ENCODE measurements at places on chromosomes 3 and 15.

- DNase-seq = no peak
Measured at GRCh38 chr15:92429378-92430068, 35.8 kb downstream of the ST8SIA2 start.

- DNase-seq = no peak
Measured at GRCh38 chr15:65962187-65962586, 92.9 kb downstream of the RAB11A start.

- DNase-seq = peak; percentile 72
Measured at GRCh38 chr15:58182460-58183163, 44.4 kb downstream of the AQP9 start.

DNA sequence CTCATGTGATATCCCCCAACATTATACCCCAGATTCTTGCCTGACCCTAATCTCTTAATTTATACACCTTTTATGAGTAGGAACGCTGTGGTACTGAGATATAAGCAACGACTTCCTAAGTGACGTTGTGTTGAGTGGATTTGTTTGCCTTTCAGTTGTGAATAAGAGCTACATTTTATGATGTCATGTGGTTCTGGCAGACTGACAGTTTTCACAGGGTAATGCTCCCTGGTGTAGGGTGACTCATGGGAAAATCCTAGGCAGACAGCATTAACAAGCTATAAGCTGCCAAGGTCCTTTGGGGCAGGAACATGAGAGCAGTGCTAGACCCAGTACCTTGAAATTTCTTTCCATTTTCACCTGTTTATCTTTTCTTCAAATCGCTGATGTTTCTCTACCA lies 11.2 kb downstream of the C3orf52 start:
- DNase-seq = no peak

DNA sequence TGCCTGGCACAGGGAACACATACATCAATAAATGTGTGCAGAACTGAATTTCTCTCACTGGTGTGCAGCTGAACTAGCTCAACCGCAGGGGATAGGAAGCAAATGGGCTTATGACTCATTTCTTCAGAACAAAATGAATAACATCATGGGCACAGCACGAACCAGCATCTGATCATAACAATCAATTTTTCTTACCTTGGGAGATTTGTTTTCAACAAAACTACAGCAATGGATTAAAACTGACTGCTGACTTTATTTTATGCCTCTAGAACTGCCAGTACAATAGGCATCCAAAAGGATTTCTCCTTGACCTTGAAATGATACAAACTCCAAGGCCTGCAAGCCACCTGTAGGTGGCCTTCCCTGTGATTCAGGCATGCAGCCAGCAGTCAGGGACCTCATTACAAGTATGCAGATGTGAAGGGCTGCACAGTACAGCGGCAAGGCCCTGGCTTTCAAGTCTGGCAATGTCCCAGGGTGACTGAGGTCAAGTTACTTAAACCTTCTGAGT lies 26.1 kb downstream of the TAMM41 start:
- DNase-seq = no peak

DNA sequence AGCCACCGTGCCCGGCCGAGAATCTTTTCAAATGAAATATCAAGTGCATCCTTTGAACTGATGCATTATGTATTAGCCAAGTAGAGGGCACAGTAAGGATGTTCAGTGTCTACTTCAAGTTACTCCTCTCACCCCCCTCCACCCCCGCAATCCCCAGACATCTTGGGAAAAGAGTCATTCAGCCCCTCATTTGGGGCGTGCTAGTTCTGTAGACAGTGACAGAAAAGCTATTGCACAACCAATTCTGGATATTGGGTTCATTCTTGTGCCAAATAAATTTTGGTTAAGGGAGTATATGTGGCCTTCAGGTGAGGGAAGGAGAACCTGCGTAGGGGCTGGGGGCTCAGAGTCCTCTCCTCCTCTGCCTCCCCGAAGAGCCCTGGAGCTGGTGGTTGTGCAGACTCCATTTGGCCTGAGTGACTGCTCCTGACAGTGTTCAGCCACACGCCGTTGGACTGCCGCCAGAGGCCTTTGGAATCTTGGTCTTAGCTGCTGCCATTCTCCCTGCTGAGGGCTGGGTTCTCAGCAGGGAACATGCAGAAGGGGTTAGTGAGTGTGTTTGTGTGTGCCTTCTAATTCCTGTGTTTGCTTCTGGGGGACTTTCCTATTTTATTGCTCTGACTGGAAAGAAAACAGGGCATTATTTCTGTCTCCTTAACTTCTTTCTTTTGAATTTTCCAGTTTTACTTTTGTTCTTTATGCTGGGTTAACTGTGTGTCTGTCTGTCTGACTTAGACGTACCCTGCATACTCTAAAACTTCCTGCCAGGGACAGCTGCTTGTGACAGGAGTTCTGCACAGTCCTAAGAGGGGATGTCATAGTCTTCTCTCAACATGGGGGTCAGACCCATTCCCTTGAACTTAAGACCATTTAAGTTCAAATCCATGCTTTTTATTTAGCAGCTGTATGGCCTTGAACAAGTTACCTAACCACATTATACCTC lies 21.0 kb downstream of the RARB start:
- peak; percentile 92 for DNase-seq

DNA sequence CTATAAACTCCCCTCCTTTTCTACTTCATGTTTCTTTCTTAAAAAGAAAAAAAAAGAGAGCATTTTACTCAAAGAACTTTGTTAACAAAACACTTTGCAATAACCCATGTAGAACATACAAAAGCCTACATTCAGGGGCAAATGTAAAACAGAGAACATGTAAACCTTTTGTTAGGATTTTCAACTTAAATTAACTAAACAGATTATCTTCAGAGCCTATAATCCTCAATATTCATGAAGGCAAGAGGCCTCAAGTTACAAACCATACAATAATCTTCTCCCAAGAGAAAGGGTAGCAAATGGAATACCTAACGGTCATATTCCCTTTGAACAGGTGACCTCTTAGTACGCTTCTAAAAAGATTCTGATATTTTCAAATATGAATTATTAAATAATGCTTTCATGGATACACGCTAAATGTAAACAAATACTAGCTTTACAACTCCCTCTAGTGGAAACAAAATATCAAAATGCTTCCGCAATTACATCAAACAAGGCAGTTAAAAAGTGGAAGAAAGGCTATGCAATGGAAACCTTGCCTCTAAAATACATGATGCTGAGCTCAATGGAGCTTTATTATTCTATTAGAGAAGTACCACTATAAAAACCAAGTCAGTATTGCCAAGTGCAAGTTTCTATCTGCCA lies 9.9 kb downstream of the CEP152 start:
- no peak for DNase-seq

DNA sequence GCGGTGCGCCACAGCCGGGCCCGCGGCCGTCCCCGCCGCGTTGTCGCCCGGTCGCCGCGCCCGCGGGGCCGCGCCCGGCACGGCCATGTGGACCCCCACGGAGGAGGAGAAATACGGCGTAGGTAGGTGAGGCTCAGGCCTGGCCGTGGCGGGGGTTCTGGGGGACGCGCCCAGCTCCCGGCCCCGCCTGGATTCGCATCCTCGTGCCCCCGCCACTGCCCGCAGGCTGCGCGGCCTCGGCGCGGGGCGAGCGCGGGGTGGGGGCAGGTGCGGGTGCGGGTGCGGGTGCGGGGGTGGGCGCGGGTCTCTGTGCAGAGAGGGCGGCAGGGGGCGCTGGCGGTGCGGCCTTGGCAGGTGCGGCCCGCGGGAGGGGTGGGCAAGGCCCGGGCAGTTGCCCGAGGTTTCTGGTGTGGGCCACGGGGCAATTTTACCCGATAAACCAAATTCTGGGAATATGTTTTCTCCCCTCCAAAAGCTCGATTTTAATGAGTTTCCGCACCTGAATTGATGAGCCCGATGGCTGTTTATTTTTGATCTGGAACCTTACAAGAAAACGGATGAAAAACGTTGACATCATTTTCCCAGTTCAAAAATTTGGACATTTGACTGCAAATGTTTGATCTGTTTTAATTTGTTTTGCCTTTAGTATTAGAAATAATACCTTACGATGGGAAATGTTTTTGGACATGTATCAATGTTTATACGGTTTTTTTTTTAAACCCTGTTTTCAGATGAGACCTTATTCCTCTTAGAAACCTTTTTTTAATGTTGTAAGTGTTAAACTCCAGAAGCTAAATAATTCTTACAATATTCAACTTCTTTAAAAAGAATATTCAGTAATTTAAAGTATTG lies 678 bp downstream of the DOCK3 start:
- peak; percentile 82 for DNase-seq

Measured in right cardiac atrium (tissue), 5 donors.